ENCODE measurements at places on chromosomes 12 and 14.
A peak's percentile ranks its signal among the peaks of the same experiment; 100 is the strongest.

- DNase-seq = no peak
These were observed 46.3 kb upstream of the RNU6-8 start for GRCh38 chr14:32249371-32249770.

DNA sequence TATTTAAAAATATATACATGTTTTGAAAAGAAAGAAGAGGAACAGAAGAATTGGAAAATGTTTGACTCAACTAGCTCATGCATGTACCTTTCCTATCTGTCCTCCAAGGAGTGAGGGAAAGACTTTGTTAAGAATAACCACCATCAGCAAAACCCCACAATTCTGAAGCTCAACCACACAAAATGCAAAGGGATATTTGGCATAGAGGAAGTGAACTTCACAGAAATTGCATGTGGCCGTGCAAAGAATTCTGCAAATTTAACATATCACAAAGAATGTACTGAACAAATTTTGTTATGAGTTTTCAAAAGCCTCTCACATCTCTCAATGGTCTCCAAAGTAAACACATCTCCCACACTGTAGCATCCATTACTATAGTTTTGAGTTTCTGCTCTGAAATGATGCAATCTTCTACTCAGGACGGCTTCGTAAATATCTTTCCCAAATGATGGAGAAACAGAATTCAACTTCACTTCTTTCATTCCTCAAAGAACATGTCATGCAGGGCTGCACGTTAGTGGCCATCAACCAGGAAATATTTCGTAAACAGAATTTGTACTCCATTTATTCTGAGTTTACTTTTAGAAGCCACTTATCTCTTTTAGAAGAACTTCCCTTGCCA lies 17.6 kb downstream of the DUSP6 start:
- DNase-seq = no peak

GRCh38 chr14:99476864-99477263 lies 3.8 kb downstream of the SETD3 start:
- no peak for DNase-seq

GRCh38 chr12:62692884-62693283 lies 226.3 kb downstream of the MON2 start:
- DNase-seq = no peak

- DNase-seq = no peak
These were observed 176.9 kb upstream of the HIF1A start for GRCh38 chr14:61518403-61518802.

GRCh38 chr14:67199016-67199415 lies 9.8 kb downstream of the GARIN2 start:
- no peak for DNase-seq

DNA sequence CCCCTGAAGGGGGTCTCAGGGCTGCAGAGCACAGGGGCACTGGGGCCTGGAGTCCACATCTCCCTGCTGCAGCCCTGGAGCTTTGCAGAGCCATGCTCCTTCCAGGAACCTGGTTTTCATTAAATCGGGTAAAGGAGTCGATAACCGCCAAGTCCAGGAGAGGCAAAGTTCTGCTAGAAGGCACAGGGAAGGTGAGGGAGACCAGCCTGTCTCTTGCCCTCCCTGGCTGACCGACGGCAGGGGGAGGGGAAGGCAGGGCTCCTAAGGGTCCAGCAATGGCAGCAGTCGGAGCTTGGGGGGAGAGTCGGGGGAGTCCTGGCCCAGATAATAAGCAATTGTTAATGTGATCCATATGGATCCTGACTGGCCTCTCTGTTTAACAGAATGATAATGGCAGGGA lies 3.0 kb downstream of the FIGNL2 start:
- DNase-seq = no peak

GRCh38 chr12:114638790-114639435 lies 45.1 kb downstream of the TBX3 start:
- no peak for DNase-seq

DNA sequence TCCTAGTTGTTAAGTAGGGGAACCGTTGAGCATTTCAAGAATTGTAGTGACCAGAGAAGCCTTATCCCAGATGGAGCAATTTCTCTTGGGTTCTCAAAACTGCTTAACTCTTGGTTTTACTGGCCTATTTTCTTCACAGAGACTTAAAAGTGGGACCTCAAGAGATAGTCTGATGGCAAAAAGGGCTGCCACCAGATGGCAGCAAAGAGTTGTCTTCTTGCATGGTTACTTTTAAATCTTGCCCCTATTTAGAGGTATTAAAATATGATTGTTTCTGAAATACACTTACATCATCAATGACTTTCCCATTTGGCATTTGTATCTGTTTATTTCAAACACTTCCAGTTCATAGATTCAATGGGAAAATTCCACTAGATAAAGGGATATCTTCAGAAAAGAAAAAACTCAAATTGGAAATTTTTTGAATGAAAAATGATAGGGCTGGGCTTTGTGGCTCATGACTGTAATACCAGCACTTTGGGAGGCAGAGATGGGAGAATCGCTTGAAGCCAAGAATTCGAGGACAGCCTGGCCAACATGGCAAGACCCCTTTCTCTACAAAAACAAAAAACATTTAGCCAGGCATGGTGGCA lies 69.9 kb upstream of the CNTN1 start:
- peak; percentile 16 for DNase-seq

- DNase-seq = peak; percentile 64
These were observed 376.8 kb downstream of the DPF3 start for GRCh38 chr14:72516936-72517700.

- DNase-seq = no peak
These were observed 35.5 kb upstream of the SOCS2 start for GRCh38 chr12:93536766-93537488.

- no peak for DNase-seq
These were observed 20.3 kb upstream of the ADIPOR2 start for GRCh38 chr12:1670358-1671268.

DNA sequence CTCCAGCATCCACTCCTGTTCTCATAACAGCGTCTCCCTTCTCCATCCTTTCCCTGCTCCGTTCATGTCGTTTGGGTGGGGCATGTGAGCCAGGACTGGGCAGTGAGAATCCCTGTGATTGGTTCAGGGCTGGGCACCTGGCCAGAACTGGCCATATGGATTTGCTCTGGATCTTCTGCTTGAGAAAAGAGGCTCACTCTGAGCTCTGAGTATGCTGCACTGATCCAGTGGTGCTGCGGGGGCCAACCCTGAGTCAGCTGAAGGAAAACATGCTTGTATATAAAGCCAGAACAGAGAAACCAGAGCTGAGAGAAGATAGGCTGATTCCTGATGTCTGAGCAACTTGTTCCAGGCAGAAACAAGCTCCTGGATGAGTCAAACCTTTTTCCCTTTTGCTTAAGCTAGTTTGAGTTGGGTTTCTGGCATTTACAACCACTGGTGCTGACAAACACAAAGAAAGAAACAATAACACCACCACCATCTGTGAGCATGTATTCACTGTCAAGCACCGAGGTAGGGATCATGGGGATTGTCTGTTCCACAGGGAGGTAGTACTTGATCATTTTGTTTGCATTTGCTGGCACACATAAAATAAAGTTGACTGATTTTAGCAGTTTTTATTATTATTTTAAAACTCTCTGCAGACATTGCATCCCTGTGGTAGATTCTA lies 14.0 kb upstream of the HPD start:
- DNase-seq = no peak

DNA sequence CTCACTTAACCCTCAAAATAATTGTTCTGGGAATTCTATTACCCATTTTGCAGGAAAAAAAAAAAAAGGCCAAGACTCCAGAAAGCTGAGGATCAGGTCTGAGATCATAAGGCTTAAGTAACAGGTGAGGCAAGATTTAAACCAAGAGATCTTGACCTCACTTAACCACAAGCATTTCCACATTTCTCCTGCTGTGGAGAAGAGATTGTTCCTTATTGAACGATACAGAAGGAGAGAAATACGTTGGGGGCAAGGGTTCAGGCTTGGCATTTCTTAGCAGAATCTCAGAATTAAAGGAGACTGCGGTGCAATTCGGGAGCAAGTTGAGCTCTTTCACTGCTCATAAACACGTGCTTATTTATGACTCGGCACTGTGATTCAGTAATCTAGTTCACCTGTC lies 885.3 kb upstream of the TMEM132C start:
- no peak for DNase-seq

DNA sequence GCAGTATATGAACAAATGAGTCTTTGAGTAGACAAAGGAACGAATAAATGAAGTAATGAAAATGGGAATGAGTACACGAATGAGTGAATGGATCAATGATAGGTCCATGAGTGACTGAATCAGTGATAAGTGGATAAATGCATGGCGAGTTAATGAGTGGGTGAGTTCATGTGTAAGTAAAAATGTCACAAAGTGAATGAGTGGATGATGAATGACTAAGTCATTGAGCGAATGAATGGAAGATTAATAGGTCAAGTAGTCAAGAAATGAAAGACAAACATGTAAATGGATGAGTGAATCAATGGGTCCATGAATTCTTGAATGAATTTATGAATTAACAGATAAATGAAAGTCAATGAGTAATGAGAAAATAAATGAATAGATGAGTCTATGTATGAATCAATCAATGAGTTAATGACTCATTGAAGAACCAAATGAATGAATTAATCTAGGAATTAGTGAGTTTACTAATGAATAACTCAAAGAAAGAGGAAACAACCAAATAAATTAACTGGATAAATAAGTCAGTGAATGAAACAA lies 97.3 kb upstream of the RTL1 start:
- no peak for DNase-seq

DNA sequence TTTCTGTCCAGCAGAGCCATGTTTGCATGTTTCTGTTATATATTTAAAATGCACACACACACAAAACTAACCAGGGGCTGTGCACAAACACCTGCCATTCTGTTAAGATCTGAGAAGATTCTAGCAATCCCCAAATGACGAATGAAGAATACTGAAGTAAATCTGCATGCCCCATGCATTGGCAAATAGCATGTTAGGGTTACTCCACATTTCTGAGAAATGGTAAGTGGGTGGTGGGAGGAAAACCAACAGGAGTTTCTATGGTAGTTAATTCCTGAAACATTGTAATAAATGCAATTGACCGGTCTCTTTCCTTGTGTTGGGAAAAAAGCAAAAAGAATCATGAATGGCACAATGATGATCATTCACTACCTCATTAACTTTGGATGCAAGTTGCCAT lies 318.0 kb downstream of the BCAT1 start:
- DNase-seq = no peak

GRCh38 chr12:107360482-107360881 lies 267.1 kb upstream of the CRY1 start:
- no peak for DNase-seq

GRCh38 chr12:45827974-45828373 lies 98.5 kb downstream of the ARID2 start:
- no peak for DNase-seq

DNA sequence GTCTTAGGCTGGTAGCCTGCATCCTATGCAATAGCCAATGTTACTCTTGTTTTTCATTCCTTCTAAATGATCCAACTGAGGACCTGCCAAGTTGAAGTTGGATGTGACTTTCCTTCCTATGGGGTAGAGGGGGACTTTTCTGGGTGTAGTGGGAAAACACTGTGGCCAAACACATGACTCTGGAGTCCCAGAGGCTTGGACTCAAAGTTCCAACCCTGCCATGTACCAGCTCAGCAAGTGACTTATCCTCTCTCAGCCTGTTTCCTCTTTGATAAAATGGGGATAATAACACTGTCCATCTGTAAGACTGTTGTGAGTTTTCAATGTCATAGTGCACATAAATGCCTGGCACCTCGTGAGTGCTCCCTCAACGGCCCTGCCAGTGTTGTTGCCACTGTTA lies 97.0 kb downstream of the ZFP36L1 start:
- DNase-seq = no peak

DNA sequence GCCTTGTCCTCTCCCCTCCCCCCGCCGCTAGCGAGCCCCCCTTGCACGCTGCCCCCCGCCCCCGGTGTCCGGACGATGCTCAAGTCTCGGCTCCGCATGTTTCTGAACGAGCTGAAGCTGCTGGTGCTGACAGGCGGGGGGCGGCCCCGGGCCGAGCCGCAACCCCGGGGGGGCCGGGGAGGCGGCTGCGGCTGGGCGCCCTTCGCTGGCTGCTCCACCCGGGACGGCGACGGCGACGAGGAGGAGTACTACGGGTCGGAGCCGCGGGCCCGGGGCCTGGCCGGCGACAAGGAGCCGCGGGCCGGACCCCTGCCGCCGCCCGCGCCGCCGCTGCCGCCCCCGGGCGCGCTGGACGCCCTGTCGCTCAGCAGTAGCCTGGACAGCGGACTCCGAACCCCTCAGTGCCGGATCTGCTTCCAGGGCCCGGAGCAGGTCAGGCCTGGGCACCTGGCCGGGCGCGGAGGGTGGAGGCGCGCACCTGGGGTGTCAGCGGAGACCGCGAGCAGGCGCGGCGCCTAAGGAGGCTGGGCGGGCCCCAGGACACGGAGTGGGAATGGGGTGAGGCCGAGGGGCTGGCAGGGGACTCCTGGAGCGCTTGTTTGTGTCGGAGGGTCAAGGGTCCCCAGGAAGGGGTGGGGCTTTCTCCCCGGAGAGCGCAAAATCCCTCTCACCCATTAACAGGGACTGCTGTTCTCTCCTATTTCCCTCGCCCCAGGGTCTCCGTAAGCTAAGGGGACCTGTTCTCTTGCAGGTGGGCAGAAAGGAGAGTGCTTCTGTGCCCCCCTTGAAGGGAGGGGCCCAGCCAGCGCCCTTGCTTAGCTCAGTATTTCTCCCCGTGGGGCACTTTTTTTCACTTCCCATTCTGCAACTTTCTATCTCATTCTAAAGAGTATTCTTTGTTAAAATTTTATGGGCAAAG lies 810 bp downstream of the MARCHF9 start:
- no peak for DNase-seq

All from stimulated activated CD4-positive, alpha-beta T cell treated with anti-CD3 and anti-CD28 coated beads, Interleukin-4, amount 100 ng/mL, for 4 hours (primary cell).